ENCODE measurements at places on chromosomes 5 and 9. TPM values are rescaled to one million over a fixed set of nuclear protein-coding genes. Genes with fewer than 3 reads are reported as not detected.

The FREM1 gene
- 8.2 TPM for total RNA-seq

The TMC1 gene
- total RNA-seq = not detected

The LVRN gene
- total RNA-seq = 0.43 TPM

DNA sequence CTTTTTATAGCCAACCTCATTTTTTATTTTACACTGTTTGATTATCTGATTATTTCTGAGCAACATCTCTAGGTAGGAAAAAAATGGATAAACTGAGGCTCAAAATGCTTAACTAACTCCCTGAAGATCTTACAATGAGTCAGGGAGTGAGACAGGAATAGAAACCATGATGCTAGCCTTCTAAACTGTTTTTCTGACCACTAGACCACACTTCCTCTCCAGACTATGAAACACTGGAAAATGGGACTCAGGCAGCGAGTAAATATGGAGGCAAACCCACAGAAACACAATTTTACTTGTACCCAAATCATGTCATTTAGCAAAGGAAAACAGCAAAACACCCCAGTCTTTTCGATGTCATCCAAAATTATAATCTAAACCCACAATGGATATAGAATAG lies 129.9 kb upstream of the ANKH start:
- no peak for DNase-seq

DNA sequence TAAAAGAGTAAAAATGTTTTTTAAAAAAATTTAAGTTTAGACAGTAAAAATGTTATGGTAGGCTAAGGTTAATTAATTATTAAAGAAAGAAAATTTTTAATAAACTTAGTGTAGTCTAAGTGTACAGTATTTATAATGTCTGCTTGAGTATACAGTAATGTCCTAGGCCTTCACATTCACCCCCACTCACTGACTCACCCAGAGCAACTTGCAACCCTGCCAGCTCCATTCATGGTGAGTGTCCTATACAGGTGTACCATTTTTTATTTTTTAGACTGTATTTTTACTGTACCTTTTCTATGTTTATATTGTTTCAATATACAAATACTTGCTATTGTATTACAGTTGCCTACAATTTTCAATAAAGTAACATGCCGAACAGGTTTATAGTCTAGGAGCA lies 234.1 kb downstream of the AUH start:
- DNase-seq = no peak

The SOX30 gene
- total RNA-seq = 0.09 TPM

The FBXL17 gene
- total RNA-seq = 22.7 TPM

- no peak for DNase-seq
Observed at GRCh38 chr9:97059626-97060025, 20.7 kb upstream of the CTSV start.

The CCNO gene
- total RNA-seq = 14.4 TPM

The PPP3R2 gene
- total RNA-seq = not detected

DNA sequence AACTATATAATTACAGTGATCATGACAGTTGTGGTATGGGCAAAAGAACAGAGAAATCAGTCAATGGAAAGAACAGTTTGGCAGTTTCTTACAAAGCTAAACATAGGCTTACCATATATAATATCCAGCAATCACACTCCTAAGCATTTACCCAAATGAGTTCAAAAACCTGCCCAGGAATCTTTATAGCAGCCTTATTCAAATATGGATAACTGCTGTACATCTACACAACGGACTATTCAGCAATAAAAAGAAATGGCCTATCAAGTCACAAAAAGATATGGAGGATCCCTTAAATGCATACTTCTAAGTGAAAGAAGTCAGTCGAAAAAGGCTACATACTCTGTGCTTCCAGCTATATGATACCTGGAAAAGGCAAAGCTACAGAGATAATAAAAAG lies 36.6 kb downstream of the ERMP1 start:
- DNase-seq = no peak

DNA sequence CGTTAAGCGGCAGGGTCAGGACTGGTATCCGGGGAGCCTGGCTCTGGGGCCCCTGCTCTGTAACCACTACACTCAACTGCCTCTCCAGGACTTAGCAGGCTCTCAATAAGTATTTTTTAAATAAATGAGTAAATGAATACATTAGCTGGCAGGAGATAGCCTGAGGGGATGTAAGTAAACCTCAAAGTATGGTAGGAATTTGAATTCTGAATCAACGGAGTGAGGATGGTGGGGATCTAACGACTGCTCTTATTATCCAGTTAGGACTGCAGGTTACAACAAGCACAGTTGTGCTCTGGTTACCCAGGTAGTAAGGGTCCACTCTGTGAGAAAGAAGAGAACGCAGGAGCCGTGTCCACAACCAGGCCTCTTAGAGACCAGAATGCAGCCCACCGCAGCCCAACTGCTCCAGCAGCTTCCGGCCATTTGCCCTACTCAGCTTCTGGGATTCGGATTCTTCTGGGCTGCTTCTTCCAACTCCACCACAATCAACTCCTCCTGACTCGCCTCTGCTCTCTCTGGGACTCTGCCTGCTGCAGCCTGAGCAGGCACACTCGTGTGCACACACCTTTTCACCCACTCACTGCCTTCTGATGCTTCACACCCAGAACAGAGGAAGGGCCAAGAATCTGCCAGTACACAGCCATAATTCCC lies 52.6 kb downstream of the MED27 start:
- no peak for DNase-seq

GRCh38 chr9:78311886-78312524 lies 15.1 kb downstream of the PSAT1 start:
- DNase-seq = no peak

The ARL14EPL gene
- total RNA-seq = not detected

The GLRA1 gene
- total RNA-seq = not detected

The MYMK gene
- not detected for total RNA-seq

- DNase-seq = no peak
Observed at GRCh38 chr5:109942646-109943045, 252.9 kb downstream of the MAN2A1 start.

DNA sequence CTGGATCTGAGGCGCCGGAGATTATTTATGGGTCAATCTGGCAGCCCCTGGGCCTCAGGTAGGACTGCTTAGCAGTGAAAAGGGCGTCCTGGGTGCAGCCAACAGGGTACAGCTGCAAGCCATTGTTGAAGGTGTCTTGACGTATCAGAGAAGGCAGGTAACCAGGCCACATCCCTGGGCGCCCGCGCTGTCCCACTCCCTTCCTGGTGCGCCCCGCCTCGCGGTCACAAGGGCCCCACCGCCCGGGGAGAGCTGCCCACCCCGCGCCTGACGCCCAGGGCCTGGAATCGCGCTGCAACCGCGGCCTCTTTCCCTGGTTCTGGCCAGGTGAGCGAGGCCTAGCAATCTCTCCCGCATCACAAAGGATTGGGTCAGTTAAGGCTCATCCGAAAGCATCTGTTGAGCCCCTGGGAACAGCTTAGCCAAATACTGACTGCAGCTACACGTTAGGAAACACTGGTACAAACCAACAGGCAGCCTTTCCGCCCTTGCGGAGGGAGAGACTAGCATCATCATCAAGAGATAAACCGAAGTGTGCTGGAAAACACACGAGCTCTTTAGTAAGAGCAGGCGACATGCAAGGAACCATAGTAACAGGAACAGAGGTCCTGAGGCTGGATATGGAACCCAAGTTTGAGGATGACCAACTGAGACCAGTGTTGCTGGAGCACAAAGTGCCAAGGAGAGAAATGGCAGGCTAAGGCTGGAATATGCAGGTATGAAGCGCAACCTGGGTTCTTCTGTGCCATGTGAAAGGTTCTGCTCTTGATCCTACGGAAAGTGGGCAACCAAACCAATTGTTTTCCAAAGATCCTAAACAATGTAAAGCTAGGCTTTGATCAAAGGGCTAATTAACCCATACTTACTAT lies 3.6 kb downstream of the RPS23 start:
- no peak for DNase-seq

DNA sequence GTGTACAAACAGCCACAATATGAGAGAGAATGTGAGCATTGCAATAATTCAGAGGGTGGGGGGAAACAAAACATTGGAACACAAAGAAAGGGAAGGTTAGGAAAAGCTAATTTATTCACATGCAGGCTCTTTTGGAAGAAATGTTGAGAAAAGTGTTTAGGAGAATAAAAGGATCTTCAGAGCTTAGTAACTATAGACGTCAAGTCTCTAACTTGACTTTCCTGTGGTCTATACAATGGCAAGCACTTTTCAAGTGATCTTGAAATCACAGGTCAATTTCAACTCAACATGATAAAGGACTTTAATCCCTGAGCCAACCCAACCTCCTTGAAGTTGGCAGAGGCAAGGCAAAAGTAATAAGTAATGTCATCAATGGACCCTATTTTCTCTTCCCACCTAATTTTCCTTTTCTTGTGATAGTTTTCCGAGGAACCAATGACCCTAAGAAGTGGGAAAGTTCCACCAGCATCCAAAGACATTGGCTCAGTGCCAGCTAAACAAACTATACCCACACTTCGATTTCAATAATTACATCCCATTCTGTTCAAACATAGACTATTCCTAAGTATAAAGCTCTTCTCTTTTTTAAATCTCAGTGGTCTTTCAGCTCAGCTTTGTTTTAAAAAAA lies 23.7 kb downstream of the RFK start:
- DNase-seq = no peak

GRCh38 chr5:1666812-1667588 lies 132.6 kb downstream of the MRPL36 start:
- no peak for DNase-seq

GRCh38 chr9:112852741-112853504 lies 37.8 kb downstream of the SLC46A2 start:
- no peak for DNase-seq

The CDC20B gene
- 0.20 TPM for total RNA-seq

- no peak for DNase-seq
Observed at GRCh38 chr9:103483471-103484096, 488.5 kb downstream of the CYLC2 start.

- no peak for DNase-seq
Observed at GRCh38 chr9:83554278-83554677, 16.1 kb upstream of the FRMD3 start.

GRCh38 chr9:97076238-97076637 lies 37.3 kb upstream of the CTSV start:
- DNase-seq = no peak

The OR1B1 gene
- not detected for total RNA-seq

GRCh38 chr9:116152390-116152789 lies 1.2 kb upstream of the PAPPA start:
- DNase-seq = no peak

GRCh38 chr5:142507531-142508372 lies 178.1 kb downstream of the FGF1 start:
- DNase-seq = no peak

Data from mucosa of gallbladder (tissue), 1 donor.